ENCODE measurements at places on chromosomes 1 and 21.

GRCh38 chr21:38875694-38876492 lies 70.2 kb downstream of the ETS2 start:
- no peak for DNase-seq

- no peak for DNase-seq
These were observed 110.9 kb downstream of the DENND1B start for GRCh38 chr1:197664391-197664790.

GRCh38 chr1:203769505-203770343 lies 4.7 kb downstream of the LAX1 start:
- DNase-seq: peak; percentile 15

DNA sequence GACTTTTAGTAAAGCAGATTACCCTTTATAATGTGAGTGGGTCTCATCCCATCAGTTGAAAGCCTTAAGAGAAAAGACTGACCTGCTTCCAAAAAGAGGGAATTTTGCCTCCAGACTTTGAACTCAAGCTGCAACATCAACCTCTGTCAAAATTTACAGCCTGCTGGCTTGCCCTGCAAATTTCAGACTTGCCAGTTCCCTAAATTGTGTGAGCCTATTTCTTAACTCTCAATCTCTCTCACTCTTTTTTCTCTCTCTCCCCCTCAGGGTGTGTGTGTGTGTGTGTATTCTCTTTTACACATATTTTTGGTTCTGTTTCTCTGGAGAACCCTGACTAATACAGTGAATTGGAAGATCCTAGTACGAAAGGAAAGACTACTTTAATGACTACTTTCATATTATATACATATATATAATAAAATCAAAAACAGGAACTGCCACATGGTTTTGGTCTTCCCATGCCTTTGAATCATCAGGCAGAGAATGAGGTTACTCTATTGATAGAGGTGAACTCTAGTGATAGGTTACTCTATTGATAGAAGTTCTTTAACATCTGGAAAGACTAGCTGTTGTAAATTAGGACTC lies 6.4 kb downstream of the OR2C3 start:
- DNase-seq: no peak
